ENCODE measurements at places on chromosomes 5 and 9.

DNA sequence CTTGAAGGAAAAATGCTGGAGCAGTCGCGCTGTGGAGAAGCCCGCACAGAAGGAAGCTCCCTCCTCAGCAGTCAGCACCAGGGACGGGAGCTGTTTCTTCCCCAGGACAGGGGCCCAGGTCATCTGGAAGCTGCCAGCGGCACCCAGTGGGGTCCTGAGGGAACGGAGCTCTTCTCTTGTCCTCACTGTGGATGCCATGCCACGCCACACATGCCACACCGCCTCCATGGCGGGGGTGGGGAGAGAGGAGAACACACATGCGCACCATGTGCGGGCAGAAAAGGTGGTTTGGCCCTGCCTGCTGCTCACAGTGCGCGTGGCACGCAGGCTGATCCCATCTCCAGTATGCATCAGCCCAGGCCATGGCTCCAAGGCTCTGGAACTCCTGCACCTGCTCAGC lies 41.7 kb upstream of the ZNF354B start:
- peak; percentile 3 for DNase-seq

DNA sequence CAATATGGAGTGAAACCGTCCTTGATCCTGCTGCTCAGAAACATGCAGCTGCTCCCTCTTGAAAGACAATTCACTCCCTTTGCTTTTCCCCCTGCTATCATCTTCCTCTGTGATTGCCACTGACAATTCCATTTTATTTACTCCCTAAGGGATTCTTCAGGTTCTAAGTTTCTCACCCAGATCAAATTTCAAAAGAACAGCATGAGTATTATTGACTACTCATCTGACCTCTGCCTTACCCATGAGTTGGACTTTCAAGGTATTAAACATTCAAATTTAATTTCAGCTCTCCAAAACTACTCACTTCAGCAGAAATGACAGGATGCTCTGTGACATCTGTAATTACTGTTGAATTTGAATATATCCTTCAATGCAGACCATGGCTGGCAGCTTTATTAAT lies 236.5 kb upstream of the HAPLN1 start:
- DNase-seq: no peak

GRCh38 chr5:65803699-65804391 lies 81.8 kb downstream of the NLN start:
- DNase-seq: peak; percentile 53

GRCh38 chr5:132776938-132777208 lies 166 bp downstream of the SEPTIN8 start:
- DNase-seq: no peak

DNA sequence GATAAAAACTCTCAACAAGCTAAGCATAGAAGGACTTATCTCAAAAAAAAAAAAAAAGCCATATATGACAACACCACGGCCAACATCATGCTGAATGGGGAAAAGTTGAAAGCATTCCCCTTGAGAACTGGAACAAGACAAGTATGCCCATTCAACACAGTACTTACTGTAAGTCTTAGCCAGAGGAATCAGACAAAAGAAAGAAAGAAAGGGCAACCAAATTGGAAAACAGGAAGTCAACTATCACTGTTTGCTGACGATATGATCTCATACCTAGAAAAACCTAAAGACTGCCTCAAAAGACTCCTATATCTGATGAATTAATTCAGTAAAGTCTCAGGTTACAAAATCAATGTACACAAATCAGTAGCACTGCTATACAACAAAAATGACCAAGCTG lies 24.6 kb upstream of the PTGER4 start:
- DNase-seq: peak; percentile 66

Measured in OCI-M1 (cell line).